Activated CD4-positive, CD25-positive, alpha-beta regulatory T cell (primary cell): ENCODE measurements at places on chromosomes 3 and 15.

- no peak for DNase-seq
These were observed 11.6 kb downstream of the NIPA2 start for GRCh38 chr15:22850055-22850454.

GRCh38 chr3:101730839-101731238, 6.4 kb downstream of the CEP97 start:
- no peak for DNase-seq

DNA sequence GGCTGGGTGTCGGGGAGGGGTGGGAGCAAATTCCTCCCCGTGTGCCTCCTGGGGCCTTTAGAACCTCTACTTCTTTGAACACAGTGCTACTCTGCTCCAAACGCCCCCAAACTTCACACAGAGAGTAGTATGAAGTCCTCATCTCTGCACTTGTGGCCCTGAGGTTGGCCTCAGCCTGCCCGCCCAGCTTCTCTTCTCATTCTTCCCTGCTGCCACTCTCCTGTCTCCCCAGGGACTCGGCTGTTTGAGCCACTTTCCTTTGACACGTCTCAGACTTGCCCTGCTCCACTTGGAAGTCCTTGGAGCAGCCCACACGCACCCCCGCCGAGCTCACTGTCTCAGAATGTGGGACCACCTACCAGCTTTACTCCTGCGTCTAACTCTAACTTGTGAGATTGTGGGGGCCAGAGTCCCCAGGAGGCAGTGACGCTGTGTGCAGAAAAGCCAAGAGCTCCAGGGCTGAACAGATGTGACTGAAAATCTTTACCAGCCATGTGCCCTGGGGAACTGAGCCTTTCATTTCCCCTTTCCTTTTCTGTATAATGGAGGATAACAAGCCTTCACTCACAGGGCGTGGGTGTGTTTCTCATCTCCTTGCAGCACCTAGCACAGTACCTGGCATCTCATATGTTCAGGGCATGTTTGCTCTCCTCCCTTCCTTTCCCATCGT, 233.6 kb upstream of the CTDSPL start:
- no peak for DNase-seq

GRCh38 chr3:36679384-36680200, 84.8 kb downstream of the DCLK3 start:
- no peak for DNase-seq

DNA sequence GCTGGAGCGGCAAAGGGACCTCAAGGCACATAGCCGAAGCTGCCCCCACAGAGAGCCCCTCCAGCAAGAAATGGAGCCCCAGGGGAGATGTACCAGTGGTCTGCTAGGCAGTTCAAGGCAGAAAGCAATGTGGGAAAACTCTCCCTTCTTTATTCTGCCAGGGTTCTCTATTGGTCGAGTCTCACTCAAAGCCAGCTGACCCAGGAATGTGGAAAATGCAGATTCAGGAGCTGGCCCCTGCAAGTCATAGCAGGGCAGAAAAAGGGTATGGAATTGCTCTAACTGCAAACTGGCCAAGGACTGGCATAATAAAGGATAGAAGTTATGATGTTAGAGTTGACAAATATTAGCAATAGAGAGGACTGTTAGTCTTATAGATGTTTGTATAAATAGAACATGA, 4.0 kb upstream of the TOPAZ1 start:
- no peak for DNase-seq

DNA sequence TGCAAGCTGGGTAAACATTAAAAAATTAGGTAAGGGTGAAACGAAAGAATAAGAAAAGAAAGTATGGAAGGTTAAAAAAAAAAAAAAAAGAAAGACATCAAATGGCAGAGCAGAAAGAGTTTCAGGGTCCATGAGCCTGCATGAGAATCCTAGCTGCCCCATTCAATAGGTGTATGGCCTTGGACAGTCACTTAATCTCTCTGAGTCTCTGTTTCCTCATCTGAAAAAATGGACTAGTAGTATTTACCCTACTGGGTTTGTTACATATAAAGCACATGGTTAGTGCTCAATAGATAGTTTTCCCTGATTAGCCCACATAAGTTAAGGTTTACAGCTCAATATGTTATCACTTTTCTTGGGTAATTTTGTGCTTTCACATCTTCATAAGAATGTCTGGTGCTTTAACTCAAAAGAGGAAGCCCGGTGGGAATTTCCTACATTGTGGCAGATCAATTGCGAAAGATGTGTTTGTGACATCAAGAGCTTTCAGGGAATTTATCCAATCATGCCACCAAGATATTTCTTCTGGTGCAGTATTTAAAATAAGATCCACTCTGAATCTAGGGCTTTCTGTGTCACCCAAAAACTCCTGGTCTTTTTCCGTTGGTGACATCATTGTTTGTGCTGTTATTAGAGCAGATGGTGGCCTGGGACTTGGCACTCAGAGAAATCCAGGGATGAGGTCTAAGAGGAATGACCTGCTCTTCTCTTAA, 57.2 kb upstream of the UBE2E1 start:
- no peak for DNase-seq

GRCh38 chr3:113431811-113432210, 9.5 kb downstream of the CFAP44 start:
- no peak for DNase-seq

DNA sequence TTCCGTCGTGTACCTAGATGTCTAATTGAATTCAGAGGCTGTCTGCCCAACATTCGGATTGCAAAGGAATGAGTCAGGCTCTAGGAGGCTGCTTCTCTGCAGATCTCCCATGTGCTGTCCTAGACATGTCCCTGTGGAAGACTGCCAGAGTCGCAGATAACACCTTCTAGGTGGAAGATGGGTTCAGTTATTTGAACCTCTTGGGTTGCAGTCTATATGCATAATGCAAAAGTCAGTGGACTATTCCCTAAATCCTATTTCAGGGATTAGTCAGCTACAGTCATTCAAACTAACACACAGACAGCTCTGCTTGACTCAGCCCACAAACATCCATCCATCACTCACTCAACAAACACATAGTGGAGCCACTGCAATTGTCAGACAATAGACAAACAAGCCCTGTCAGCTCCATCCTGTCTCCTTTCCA, 300.0 kb upstream of the CTNNB1 start:
- no peak for DNase-seq

GRCh38 chr3:185659942-185660921, 74.1 kb downstream of the SENP2 start:
- peak; percentile 24 for DNase-seq

DNA sequence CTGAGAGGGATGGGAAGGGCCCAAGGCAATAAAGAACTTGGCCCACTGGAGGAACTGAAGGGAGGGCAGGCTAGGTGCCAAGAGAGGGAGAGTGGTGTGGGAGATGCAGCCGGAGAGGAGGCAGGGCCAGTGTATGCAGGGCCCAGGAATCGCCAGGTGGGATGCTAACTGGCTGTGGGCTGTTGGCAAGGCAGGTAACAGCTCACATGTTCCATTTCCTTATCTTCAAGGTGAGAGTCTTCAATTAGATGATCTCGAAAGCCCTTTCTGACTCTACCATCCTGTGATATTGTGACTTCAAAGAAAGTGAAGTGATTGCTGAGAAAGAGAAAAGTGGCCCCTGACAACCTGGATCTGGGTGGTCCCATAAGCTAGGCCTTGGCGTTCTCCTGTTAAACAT, 49.0 kb downstream of the CASR start:
- no peak for DNase-seq

GRCh38 chr3:123658852-123659206, 74.0 kb upstream of the HACD2 start:
- DNase-seq: no peak

DNA sequence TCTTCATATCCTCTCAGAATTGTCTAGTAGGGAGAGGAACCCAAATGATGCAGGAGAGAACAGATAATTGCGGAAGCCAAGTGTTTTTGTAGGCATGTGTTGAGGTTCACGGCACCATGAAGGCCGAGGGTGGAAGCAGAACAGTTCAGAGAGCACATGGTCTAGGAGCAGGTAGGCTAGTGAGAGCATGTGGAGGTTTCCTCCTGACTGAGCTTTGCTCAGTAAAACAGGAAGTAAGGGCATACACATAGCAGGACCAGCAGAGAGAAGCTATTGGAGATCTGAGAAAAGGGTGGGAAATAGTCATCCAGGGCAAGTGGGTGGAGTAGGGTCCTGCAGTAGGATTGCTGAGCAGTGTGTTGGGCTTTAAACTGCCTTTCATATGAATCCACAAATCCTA, 491.1 kb downstream of the FHIT start:
- DNase-seq: no peak

DNA sequence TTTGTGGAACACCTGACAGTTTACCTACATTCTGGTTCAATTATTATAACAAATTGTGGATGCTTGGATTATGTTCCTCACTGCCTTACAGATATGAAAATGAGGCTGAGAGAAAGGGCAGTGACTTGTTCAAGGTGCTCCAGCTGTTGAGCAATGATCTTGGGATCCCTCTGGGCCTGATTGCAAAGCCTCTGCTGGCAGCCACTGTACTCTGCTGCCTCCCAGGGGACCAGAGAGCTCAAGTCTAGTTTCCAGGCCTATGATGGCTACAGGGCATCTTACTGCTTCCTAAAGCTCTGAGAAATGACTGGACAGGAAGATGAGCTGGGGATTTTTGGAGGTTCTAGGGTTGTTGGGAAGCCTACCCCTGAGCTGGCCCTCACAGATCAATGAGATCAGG, 2.3 kb upstream of the SHC4 start:
- no peak for DNase-seq

- DNase-seq: no peak
These were observed 97.7 kb upstream of the WNT5A start for GRCh38 chr3:55584716-55585368.

- no peak for DNase-seq
These were observed 162.8 kb upstream of the RARB start for GRCh38 chr3:25265284-25265683.

GRCh38 chr15:33580526-33580925, 269.8 kb downstream of the RYR3 start:
- no peak for DNase-seq

DNA sequence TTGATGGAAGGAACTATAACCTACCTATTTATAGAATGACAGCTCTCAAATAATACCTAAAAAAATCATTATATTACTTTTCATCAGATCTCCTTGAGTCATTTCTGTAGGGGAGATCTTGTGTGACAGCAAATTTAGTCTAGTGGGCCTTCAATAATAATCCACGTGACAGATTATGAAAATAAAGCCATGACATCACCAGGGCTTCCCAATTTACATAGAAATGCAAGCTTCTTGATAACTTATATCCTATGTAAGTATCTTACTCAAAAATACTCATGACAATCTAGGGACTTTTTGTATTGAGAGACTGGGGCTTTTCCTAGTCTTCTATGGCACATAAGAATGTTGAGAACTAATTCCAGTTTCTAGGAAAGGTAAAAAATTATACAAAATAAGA, 21.6 kb downstream of the IFT57 start:
- no peak for DNase-seq

- DNase-seq: no peak
These were observed 206.1 kb downstream of the TIGIT start for GRCh38 chr3:114499976-114500375.

- no peak for DNase-seq
These were observed 3.2 kb downstream of the KCTD6 start for GRCh38 chr3:58495101-58495500.

GRCh38 chr15:74609938-74610301, 5.7 kb upstream of the CLK3 start:
- DNase-seq: no peak

DNA sequence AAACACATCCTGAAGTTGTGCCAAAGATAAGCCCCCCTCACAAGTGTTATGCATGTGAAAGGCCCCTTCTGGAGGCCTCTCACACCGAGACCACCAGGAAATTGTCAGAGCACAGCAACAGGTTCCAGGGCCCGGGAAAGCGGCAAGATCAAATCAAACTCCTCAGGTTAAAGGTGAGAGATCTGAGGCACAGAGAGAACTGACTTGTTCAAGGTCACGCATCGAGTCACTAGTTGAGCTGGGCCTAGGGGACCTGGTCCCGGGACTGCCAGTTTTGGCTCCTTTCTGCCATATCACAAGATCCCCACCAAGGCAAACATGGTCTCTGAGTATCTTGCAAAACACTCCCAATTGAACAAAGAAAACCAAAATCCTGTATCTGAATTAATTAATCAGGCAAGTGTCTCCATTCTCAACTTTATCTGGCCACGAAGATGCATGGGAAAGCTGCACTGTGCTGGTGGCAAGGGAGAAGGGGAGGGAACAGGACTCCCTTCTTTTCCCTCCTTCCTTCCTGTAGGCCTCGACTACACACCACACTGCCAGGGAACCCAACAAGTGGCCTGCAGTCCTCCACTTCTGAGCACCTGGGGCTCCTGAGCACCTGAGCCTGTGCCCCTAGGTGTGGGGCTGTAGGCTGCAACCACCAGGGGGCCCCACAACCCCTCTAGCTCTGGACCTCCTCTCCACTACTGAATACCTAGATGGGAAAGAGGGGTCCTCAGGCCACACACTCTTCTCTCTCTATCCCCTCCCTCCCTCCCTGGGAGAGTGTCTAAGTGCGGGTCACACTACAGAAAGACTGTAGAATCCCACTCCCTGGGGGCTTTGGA, 37.3 kb downstream of the ANP32A start:
- peak; percentile 44 for DNase-seq

DNA sequence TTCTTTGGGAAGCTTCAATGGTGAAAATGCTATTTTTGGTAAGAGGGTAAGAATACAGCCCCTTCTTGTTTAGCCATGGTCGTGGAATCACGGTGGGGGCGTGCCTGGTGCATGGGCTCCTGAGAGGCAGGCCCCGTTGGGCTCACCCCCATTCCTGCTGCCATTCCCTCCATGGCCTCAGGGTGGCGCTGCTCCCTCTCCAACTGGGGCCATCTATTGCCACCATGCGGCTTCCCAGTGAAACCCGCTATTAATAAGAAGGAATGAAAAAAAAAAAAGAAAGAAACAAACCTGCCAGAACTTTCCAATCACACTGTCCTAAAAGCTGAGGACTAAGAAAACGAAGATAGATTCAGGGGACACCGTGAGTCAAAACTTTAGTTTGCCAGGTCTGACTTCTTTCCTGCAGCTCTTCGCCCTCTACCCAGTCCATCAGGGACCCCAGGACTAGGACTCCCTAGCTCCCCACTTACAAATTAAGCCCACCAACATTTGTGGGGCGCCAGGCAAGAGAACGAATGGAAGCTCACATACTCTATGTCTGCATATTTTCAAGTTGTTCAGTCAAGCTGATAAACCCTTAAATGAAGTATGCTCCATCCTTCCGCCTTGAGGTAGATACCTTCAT, 30.6 kb upstream of the ABHD2 start:
- DNase-seq: peak; percentile 70

DNA sequence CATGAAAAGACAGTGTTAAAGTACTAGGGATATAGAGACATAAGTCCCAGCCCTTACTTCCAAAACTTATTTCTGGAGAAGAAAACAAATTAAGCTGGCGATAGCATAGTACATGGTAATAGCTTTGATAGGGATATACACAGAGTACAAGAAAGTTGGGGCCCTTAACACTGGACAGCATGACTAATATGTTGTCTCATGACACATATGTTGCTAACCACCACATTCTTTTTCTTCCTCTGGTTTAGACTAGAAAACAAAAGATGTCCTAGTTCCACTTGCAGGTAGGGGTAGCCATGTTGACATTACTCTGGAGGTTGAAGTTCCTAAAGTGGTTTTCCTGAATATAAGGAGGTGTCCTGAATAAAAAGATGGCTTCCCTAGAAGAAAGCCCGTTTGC, 75.3 kb downstream of the RFX7 start:
- no peak for DNase-seq

GRCh38 chr3:30667280-30667651, 60.9 kb downstream of the TGFBR2 start:
- no peak for DNase-seq
